ENCODE measurements at places on chromosomes 2 and 18. TPM values are rescaled to one million over a fixed set of nuclear protein-coding genes. Genes with fewer than 3 reads are reported as not detected.
A peak's percentile ranks its signal among the peaks of the same experiment; 100 is the strongest.

DNA sequence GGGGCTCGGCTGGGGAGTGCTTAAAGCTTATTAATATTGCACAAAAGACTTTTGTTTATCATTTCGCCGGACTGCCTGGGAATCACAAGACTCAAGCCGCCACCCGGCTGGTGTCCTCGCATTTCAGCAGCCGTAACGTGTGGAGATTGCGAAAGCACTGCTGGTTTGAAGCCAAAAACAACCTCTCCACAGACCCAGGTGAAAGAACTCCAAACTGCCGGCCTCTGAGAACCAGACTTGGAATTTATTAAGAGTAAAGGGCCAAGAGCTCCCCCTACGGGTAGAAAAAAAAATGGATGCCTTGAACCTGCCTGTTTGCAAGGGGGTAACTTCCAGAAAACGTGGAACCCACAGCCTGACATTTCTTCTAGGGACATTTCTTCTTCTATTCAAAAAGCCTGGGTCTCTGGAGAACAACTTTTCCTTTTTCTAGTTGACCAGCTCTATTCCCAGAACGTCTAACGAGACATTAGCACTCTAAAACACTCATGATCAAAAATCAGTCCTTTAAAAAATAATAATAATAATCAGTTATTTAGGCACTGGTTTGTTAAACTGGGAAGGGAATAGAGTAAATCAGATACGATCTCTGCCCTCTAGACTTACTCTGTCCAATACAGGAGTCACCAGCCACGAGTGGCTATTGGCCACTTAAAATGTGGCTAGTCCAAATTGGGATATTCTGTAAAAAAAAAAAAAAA is 216.3 kb downstream of the C1D start:
- DNase-seq: peak; percentile 98

DNA sequence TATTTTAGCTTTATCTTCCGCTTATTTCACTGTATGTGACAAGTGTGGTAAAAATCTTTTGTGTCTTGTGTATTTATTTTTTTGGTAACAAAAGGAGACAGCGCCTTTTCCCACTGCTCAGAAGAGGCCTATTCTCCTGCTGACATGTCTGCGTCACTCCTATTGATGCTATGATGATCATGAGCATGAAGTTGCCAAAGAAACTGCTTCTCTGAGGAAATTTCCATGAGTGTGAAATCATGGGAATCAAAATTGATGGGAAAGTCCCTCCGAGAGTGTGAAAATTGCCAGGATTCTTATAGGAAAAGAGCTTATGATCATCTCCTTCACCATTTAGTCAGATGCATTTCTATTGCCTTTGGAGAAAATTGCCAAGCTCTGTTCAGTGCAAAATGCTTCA is 36.5 kb upstream of the DARS1 start:
- no peak for DNase-seq

DNA sequence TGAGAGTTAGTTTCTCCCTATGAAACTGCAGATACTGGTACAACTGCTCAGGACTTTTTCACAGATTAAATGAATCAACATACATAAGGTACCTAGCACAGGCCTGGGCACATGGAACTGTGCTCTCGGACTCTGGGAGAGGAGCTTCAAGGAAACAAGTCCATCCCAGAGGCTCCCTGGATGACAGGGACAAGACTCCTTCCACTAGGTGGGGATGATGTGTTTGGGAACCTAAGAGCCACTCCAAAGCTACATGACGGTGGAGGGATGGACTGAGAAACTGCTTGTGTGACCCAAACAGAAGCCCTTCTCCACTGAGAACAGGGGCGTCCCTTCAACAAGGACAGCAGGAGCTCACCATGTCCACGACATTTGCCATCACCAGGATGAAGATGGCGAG is 37.1 kb downstream of the CENPO start:
- peak; percentile 38 for DNase-seq

- DNase-seq: no peak
These were observed 8.4 kb upstream of the LIMS2 start for GRCh38 chr2:127683757-127684156.

The CNOT9 gene
- total RNA-seq: 31.4 TPM

DNA sequence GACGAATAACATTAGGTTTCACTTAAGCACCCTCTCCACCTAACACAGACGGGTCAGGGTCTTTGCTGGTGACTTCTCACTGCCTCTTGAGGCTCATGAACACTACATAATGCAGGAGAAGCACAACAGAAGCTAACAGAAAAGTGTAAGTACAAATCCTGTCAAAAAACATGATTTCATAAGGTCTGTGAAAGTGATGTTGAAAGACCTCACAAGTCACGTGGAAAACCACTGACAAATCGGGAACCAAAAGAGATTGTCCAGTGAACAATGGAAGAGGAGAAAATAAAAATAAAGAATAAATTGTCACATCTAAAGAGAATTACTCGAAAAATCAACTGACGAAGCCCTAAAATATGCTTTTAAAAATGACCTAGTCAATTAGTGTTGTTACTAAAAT is 14.0 kb downstream of the PSD4 start:
- no peak for DNase-seq

Measured in fibroblast of lung (primary cell).